Hematopoietic multipotent progenitor cell treated with erythropoietin and hydrocortisone succinate and interleukin-3 and kit ligand, for 6 days (in vitro differentiated cells): ENCODE measurements at places on chromosomes 1 and 21.

DNA sequence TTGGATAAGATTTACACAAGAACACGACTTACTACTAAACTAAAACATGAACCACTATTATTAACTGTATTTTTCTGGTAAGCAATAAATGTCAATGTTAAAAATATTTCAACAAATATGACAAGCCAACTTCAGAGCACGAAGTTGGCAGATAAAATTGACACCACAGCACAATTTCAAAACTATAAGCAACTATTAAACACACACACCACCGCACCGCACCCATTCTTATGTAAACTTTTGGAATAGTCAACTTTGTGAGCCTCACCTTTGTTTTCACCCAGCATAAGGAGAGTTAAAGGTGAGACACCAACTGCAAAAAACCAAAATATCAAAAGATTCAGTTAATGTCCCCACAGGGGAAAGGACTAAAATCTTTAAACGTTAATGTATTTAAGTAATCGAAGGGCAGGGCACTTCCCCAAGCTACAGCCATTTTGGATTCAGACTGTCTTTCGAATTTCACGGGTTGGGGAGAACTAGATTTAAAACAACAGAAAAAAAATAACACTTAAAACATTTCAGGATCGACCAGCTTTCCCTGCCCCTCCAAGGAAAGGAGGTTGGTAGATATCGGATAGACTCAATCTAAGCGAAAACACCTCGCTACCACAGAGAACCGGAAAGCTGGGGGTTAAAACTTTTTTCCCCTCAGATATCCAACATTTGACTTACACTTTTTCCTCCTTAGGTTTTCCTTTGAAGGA lies 872 bp downstream of the GPBP1L1 start:
- peak; percentile 51 for DNase-seq

- no peak for DNase-seq
Observed at GRCh38 chr1:80673935-80674597, 1126.7 kb upstream of the ADGRL2 start.

DNA sequence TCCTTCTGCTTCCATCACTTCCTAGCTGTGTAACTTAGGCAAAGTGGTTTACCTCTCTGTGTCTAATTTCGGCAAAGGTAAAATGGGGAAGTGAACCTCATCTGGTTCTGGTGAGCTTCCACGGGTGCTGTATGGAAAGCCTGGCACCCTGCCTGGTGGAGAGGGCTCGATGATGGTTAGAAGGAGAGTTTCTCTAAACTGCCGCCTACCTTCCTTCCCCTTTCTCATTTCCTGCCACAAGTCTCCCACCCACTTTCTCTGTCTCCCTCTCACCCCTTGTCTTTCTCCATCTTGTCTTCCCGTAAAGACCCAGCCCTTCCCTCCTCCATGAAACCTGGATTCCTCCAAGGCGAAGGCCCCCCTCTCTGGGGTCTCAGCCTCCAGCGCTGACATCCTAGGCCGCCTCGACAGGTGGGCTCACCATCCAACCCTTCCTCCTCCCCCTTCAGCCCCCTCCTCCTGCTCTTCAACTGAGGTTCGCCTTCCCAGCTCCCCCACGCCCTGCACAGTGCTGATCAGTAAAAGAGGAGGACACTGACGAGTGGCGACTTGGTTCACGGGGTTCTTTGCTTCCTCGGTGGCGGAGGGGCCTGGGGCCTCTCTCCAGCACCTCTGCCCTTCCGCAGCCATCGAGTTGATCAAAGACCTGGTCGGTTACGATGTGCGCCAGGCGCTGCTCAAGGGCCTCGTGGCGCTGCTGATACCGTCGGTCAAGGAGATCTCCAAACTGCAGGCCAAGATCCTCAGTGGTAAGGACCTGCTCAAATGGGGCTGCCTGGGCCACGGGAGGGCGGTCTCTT lies 7.3 kb downstream of the RNU5D-1 start:
- peak; percentile 85 for DNase-seq

GRCh38 chr21:15208786-15209185 lies 144.0 kb upstream of the NRIP1 start:
- no peak for DNase-seq

DNA sequence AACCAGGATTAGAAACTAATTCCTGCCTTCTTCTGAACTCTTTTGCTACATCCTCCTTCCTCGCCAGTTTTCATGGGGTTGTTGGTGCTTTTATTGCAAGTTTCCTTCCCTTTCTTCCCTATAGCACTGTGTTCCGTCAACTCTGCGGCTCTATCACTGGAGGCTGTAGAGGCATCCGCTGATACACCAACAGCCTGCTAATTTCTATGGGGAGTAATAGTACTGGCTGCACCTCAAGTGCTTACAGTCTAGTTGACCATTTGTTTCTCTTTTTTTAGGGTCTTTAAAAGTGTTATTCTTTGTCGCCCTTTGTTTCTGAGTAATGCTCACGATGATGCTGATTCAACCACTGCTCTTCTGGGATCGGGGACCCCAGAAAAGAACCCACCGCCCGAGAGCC lies 746 bp downstream of the MIS18A start:
- DNase-seq, result peak; percentile 59

- no peak for DNase-seq
Observed at GRCh38 chr21:17414766-17415165, 98.1 kb upstream of the CXADR start.

DNA sequence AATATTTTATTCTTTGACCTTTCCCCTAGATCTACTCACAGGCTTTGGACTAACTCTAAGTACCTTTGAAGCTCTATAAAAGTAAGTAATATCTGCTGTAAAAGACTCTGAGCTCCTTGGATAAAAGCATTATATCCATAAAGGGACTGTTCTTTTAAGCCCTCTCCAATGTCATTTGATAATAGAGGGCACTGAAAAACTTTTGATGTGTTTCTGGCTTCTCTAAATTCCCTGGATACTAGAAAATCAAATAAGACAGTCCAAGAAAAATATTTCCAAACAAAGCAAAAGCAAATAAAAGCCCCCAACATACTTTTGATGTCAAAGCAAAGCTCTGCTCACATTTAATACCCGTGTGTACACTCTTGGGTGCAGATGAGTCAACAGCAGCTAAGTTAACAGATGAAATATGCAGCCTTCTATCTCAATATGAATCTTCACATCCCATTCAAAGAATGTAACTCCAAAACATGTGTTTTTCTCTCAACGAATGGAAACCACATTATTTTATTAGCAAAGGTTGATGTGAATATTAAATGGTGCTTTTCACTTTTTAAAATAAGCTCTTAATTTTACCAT lies 230.3 kb downstream of the CENPF start:
- DNase-seq, result no peak

- no peak for DNase-seq
Observed at GRCh38 chr1:71364236-71364635, 283.4 kb upstream of the ZRANB2 start.

DNA sequence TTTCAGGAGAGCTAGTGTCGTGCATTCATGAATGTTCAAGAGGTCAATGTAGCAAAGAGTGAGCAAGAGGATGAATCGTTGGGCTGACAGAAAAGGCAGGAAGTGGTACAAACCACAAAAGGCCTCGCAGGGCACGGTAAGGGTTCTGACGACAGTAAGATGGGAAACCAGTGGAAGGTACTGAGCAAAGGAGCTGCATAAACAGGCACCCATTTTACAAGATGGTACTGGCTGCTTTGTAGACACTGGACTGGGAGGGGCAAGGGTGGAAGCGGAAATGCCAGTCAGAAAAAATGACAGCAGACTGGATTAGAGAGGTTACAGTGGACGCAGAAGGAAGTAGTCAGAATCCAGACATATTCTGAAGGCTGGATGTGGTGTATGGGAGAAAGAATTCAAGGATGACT lies 123.5 kb downstream of the PTPN14 start:
- DNase-seq, result peak; percentile 76
